ENCODE measurements at places on chromosomes 5 and 9. TPM values are rescaled to one million over a fixed set of nuclear protein-coding genes. Genes with fewer than 3 reads are reported as not detected.
A peak's percentile ranks its signal among the peaks of the same experiment; 100 is the strongest.

PTGS1 gene
- total RNA-seq: 13.4 TPM

DNA sequence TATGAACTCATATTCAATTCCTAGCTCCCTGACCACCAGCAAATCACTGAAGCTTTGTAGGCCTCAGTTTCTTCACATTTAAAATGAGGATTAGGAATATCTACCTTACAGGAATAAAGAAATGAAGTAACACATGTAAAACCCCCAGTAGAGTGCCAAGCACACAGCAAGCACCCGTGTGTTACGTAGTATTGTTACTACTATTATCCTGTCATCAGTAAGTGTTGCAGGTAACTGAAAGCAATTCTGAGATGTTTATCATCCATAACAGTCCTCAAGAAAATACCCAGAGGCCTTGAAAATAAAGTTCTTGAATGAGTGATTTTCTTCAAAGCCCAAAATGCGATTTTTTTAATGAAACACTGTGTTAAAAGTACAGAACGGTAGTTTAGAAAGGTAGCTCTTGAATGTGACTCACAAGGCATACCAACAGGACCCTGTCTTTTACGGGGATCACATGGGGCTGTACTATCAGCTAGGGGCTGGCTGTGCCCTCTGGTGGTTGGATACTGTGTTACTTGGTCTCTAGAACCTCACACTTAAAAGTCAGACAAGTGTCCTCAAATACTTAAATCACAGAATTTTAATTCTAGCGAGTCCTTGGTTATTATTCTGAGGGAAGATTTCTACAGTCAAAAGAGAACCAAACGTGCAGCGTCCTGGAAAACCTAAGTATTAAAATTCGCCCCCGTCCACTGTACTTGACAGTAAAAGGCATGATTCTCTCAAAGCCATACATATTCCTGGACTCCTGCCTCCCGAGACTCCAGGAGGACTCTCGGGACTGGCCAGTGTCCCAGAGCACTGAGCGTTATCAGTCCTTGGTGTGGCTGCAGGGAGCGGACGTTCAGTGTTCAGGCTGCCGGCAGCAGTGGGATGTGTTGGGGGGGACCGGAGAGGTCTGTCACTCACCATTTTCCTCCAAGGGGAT, 725 bp downstream of the NDUFB6 start:
- DNase-seq: peak; percentile 76

GRCh38 chr9:122463828-122464632, 13.7 kb downstream of the OR1J1 start:
- no peak for DNase-seq

BTNL9 gene
- not detected for total RNA-seq

FSTL4 gene
- not detected for total RNA-seq

- no peak for DNase-seq
Measured at GRCh38 chr5:180646963-180647305, 2.5 kb downstream of the FLT4 start.

ARSI gene
- 8.5 TPM for total RNA-seq

DNA sequence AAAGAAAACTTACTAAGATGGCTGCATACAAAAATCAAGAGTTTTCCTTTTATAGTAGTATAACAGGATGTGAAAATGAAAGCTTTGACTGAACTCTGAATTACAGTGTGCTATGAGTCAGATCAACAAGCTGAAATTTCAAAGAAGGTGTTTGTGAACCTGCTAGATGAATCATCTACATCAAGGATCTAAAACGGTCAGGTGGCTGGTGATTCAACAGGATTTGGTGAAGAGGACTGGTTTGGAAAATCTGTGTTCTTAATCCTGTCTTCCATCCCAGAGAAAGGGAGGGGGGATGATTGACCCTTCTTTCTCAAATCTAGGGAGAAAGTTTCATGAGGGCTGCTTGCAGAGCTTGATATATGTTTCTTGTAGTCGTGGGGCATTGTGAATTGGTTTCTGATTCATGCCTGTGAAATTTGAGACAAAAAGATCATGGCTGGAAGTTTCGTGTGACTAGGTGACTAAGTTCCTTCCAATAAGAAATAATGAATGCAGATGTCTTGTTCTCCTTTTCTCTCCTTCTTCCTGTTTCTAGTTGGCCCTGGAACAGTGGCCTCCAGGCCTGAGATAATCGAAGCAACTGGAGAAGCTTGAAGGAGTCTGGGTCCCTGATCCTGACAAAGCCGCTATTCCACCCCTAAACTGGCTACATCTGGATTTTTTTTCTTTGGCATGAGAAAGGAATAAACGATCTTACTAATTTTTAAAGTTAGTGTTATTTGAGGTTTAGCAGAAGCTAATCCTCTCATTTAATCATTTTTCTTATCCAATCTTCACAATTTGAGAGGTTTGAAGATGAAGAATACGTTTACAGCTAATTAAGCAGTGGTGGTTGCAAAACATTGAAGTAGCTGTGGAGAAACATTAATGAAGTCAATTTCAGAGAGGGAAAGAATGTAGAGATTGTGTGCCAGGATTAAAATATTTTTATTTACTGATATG, 67.2 kb downstream of the MRPS30 start:
- peak; percentile 74 for DNase-seq

ASPN gene
- 10.4 TPM for total RNA-seq

- DNase-seq: no peak
Measured at GRCh38 chr9:3650994-3651622, 125.3 kb upstream of the RFX3 start.

- DNase-seq: no peak
Measured at GRCh38 chr9:98342820-98343210, 87.4 kb upstream of the TBC1D2 start.

DNA sequence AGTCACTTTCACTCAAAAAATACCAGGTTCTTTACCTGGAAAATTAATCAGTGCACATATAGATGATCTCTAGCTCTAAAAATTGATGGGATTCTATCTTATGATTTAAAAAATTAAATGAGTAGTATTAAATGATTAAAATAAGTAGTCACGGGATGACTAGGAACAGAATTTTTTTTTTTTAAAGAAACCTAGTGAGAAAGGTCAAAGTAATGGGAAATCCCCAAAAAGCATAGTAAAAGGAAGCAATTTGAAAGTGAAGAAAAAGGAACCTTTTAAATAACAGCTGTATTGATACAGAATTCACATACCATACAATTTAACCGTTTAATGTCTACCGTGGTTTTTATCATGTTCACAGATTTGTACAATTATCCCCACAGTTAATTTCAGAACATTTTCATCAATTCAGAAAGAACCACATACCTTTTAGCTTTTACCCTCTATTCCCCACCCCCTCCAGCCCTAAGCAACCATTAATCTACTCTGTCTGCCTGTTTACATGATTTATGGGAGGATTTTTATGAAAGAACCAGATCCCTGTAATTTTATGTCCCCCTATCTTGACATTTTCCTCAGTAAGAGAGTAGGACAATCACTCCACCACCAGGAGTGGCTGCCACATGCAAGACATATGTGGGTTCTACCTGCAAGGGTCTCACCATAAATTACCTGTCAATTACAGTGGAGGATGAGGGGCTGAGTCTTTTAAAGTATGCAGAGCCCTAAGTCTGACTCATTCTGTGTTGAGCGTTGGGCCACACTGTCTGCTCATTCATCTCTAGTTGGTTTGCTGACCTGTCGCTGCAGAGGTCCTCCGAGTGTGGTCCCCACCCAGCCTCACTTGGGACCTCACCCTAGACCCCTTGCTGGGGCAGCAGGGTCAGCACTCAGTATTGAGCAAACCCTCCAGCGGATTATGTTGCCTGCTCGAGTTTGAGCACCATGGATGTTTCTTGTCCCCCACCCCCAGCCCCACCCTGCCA, 16.0 kb downstream of the ANKRD33B start:
- no peak for DNase-seq

GRCh38 chr5:64792469-64792868, 23.7 kb downstream of the CWC27 start:
- no peak for DNase-seq

ZFP62 gene
- total RNA-seq: 24.1 TPM

GRCh38 chr9:35811381-35812024, 559 bp downstream of the SPAG8 start:
- DNase-seq: peak; percentile 7

- DNase-seq: no peak
Measured at GRCh38 chr5:66821688-66822429, 225.7 kb downstream of the MAST4 start.

GRCh38 chr5:147055089-147055826, 176.7 kb upstream of the PPP2R2B start:
- no peak for DNase-seq

C9orf43 gene
- 0.50 TPM for total RNA-seq

DNA sequence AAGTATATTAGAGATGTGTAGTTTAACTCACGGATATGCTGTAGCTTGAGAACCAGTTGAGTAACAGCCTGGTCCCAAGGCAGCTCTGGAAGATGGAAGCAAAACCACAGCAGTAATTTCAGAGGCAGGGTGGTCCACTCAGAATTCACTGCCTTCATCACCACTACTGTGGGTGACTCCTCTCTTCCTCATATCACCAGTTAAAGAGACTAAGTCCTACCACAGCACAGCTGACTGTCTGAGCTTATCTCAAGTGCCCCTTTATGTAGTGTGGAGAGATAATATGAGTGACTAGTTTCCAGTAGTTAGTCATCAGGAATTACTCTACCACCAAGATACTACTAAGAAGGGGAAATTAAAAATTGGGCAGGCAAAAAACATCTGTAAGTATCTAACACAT, 1571.2 kb upstream of the C9orf72 start:
- DNase-seq: peak; percentile 17

GRCh38 chr9:127588740-127589506, 23.2 kb upstream of the STXBP1 start:
- DNase-seq: no peak

DNA sequence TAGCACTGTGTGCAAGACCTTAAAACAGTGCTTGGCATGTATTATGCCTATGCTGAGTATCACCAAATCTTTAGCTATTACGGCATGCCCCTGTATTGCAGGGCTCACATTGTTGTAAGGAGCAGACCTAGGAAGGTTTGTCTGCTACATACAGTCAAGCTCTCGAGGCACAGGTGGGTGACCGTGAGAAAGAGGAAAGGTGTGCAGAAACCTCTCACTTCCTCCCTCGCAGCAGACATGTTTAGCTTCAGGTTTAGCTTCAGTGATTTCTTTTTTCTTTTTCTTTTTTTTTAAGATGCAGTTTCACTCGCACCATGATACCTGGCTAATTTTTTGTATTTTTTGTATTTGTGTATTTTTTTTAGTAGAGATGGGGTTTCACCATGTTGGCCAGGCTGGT, 275.8 kb upstream of the RIOK2 start:
- DNase-seq: no peak

GRCh38 chr5:42767491-42768105, 11.0 kb downstream of the CCDC152 start:
- DNase-seq: no peak

PCDHA11 gene
- total RNA-seq: 0.51 TPM

HAVCR1 gene
- not detected for total RNA-seq

GRCh38 chr9:69945671-69946141, 97.9 kb upstream of the MAMDC2 start:
- DNase-seq: peak; percentile 36

PCDHB16 gene
- 0.51 TPM for total RNA-seq

- peak; percentile 72 for DNase-seq
Measured at GRCh38 chr5:37272511-37272910, 23.3 kb upstream of the CPLANE1 start.

DNA sequence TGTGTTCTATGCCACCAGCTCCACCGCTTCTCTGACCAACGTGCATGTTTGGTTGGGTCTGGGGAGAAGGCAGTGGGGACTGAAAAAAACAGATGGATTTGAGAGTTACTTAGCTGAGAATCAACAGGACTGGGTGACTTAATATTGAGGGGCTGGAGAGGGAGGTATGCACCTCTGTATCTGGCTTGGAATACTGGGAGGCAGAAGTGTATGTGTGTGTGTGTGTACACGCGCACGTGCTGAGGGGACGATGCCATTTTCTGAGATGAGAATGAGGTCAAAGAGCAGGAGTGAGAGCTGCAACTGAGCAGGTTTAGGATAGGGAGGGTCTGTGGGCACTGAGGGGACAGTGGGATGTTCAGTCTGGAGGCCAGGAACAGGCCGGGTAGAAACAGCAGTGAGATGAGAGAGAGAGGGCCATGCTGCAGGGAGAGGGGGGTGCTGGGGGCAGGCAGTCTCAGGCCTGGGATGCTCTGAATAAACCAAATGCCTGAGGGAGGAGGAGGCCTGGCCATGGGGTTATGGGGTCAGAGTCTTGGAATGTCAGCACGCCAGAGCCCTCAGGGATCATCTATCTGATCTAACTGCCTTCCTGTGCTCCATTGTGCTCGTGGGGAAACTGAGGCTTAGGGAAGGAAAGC, 14.0 kb downstream of the PDGFRB start:
- DNase-seq: peak; percentile 88

PTGES2 gene
- total RNA-seq: 57.6 TPM

Measured in fibroblast of lung (primary cell).